ENCODE measurements at places on chromosomes 12 and 14. TPM values are rescaled to one million over a fixed set of nuclear protein-coding genes. Genes with fewer than 3 reads are reported as not detected.

DNA sequence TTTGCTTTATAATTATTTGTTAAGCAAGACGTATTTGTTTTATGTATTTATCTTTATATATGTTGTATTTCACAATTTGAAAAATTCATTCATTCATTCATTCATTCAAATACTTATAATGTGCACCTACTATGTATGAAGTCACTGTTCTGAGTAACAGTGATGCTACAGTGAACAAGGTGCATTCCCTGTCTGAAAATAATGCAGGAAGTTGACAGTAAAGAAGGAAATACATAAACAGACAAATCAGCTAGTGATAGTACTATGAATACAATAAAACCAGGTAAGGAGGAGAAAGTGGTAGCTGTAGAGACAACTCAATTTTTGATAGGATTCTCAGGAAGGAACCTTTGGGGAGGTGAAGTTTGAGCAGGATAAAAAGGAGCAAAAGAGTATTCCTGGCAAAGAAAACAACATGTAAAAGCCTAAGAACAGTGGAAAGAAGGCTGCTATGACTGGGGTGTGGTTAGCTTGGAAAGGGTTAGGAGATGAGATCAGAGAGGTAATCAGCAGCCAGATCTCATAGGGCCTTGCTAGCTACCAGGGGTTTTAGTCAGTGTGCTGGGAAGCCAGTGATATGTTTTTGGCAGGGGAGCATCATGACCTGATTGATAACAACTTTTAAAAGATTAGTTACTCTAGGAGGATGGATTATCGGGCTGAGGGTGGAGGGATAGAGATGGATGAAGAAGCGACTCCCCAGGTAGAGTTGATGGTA, 17.4 kb downstream of the BICDL1 start:
- no peak overlapping the region for H3K27ac ChIP-seq
- DNase-seq = no peak
- H3K4me1 ChIP-seq = no peaks in the 10 kb centered on the region
- no peak overlapping the region for H3K4me3 ChIP-seq
- no peaks in the 10 kb centered on the region for H3K36me3 ChIP-seq

- DNase-seq = no peak
- no peak overlapping the region for H3K27ac ChIP-seq
- peaks cover 62% of the 10 kb centered on the region for H3K4me1 ChIP-seq
- no peaks in the 10 kb centered on the region for H3K27me3 ChIP-seq
Measured at GRCh38 chr14:69632164-69632563, 20.8 kb downstream of the SUSD6 start.

- no peaks in the 10 kb centered on the region for H3K27me3 ChIP-seq
- H3K4me1 ChIP-seq = no peaks in the 10 kb centered on the region
Measured at GRCh38 chr12:107178776-107179175, 85.4 kb upstream of the CRY1 start.

DNA sequence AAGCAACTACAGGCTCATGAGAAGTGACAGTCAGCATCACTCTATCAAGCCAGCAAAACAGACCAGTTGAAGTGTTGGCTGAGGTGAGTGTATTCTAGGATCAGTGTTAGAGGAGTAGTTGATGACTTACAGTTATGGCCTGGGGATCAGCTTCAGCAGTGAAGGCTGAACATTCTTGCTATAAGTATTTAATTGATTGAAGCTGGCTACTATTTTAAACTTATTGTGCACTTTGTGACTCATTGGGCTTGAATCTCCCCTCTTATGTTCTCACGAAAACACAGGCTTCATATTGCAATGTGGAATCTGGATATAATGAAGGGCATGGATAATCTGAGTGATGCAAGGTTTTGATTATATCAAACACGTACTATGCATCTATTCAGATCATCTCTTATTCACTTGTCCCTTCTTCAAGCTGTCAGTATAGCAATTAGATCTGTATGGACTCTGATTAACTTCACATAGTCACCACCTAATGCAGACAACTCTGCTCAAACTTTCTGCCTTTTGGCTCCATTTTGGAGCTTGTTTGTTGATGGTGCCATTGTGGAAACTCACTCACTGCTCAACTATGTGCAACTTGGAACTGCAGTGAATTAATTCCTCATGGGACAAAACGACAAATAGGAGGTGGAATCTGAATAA, 309.2 kb downstream of the SLC16A7 start:
- H3K4me1 ChIP-seq = no peaks in the 10 kb centered on the region
- no peak overlapping the region for H3K4me3 ChIP-seq
- H3K27me3 ChIP-seq = no peaks in the 10 kb centered on the region
- H3K36me3 ChIP-seq = no peaks in the 10 kb centered on the region

GRCh38 chr14:102335163-102335562, 15.6 kb downstream of the ZNF839 start:
- H3K4me1 ChIP-seq = no peaks in the 10 kb centered on the region
- no peak for DNase-seq
- peaks cover 18% of the 10 kb centered on the region for H3K36me3 ChIP-seq
- no peak overlapping the region for H3K27ac ChIP-seq
- no peak overlapping the region for H3K4me3 ChIP-seq

DNA sequence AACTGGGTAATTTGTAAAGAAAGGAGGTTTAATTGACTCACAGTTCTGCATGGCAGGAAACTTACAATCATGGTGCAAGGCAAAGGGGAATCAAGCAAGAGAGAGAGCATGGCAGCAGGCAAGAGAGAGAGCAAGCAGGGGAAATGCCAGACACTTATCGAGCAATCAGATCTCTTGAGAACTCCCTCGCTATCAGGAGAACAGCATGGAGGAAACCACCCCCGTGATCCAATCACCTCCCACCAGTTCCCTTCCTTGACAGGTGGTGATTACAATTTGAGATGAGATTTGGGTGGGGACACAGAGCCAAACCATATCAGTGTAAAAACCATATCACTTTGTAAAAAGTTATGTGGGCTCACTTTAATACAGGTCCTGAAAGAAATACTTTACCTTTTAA, 56.4 kb upstream of the NEDD1 start:
- no peaks in the 10 kb centered on the region for H3K27me3 ChIP-seq
- H3K4me3 ChIP-seq = no peak overlapping the region
- H3K4me1 ChIP-seq = no peaks in the 10 kb centered on the region

- H3K27me3 ChIP-seq = no peaks in the 10 kb centered on the region
- no peak for DNase-seq
- H3K4me1 ChIP-seq = peaks cover 14% of the 10 kb centered on the region
- H3K36me3 ChIP-seq = no peaks in the 10 kb centered on the region
- H3K4me3 ChIP-seq = peak overlapping the region; percentile 15
- peak overlapping the region; percentile 99 for H3K27ac ChIP-seq
Measured at GRCh38 chr14:58635091-58635830, 2.5 kb upstream of the DACT1 start.

DNA sequence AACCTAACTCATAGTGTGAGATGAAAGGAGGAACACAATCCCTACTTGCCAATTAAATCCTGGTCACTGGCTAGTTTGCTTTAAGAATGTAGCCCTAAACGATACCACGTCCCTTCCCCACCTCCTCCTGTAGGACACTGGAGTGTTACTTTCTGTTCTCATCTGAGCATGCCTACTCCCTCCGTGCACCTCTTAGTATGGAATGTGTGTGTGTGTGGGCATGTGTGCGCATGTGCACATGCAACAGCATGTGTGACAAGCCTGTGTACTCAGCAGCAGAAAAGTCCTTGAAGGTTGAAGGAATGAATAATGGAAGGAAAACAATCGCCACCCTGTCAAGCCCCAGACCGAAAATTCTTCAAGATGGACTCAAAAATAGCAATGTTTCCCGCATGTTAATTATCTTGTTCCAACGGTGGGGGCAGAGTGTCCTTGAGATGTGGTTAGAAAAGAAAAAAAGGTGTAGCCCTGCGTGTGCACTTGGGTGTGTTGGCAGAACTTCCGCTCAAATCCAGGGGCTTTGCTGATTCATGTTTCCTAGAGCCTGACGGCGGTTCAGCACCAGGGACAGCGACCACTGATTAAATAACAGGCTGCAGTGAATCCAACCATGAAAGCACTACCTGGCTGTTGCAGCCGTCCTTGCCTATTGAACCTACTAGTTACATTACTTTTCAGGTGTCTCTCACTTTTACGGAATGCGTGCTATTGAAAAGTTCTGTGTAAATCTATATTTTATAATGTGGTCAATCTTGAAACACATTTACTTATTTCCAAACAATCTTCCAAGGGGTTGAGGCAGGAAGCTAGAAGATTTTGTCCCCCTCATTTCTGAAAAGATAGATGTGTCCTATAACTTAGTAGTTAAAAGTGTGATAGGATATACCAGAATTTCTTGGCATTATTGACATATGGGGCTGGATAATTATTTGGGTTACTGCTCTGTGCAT, 79.8 kb downstream of the SRRM4 start:
- H3K27me3 ChIP-seq = no peaks in the 10 kb centered on the region
- H3K4me1 ChIP-seq = no peaks in the 10 kb centered on the region
- no peak overlapping the region for H3K4me3 ChIP-seq
- H3K27ac ChIP-seq = no peak overlapping the region
- no peak for DNase-seq

Gene OR6C2
- not detected for total RNA-seq

Gene SLC25A47
- total RNA-seq = not detected
